ENCODE measurements at places on chromosomes 7 and 10. TPM values are rescaled to one million over a fixed set of nuclear protein-coding genes. Genes with fewer than 3 reads are reported as not detected.

DNA sequence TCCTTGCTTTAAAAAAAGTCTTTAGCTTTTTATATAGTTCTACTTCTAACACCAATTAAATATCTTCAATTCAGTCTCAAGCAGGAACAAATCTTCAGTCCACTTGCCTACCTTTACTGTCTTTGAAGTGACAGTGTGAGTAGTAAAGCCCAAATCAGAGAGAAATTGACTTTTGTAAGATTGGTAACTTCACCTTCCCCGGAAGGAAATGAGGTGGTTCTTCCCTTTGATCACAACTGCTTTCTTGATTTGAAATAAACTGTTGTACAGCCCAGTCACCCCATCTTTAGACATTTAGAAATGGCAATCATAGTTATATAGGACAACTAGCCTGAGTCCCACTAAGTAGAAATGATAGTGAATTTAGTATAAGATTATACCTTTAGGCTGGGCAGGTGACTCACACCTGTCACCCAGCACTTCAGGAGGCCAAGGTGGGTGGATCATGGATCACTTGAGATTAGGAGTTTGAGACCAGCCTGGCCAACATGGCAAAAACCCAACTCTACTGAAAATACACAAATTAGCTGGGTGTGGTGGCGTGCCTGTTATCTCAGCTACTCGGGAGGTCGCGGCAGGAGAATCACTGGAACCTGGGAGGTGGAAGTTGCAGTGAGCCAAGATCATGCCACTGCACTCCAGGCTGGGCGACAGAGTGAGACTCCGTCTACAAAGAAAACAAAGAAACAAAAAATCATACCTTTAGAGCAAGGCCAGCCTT, 4.7 kb downstream of the FAS start:
- DNase-seq: no peak

DNA sequence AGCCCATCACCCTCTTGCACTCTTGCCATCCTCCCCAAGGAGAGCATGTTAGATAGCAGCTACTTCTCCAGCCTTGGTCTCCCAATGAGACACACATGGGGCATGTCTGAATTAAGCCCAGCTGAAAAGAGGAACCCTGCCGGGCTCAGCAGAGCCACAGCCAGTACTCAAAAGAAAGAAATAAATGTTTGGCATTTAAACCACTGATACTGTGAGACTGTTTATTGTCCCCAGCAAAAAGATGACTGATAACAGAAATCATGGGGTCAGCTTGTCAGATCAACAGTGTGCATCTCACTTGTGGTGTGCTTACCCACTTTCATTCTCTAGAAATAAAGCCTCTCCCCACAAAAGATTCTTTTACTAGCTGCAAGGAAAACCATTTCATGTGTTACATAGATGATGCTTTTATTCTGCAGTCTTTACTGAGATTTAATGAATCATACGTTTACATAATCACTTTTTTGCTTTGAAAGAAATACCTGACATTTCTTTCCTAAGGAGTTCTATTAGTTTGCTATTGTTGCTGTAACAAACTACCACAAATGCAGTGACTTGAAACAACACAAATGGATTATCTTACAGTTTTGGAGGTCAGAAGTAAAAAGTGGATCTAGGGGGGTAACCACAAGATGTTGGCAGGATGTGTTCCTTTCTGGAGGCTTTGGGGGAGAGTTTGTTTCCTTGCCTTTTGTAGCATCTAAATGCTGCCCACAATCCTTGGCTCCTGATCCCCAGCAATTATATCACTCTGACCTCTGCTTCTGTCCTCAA, 20.9 kb downstream of the ANKRD7 start:
- no peak for DNase-seq

The SFTPD gene
- total RNA-seq: 0.62 TPM

DNA sequence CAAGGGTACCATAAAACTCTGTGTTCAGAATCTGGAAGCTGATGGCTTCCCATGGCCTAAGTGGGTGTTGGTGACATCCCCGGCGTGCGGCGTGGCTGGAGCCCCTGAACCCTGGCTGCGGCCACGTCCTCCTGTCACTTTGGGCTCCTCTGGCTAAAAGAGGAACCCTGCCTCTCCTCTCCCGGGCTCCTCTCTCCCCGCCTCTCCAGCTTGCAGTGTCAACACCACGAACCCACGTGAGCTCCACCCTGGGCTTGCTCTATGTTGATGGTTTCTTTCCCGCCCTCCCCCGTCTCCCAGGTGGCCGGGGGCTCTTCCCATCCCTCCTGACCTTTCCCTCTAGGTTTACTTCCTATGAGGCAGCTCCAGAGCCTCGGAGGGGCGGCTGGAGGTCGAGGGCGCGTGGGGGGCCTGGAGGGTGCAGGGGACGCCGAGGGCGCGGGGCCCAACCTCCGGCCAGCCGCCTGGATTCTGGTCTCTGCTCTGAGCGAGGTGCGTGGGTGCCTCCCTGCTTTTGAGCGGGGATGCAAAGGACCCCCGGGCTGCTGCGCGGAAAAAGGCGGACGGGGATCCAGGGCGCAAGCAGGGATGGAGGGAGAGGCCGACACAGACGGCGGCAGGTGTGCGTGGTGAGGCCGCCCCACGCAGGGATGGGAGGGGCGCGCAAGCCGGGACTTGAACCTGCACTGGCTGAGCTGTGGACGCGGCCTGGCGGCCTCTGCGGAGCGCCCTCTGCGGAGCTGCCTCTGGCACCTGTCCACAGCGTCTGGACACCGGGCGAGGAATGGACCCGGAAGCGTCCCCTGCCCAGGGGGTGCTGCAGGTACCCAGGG, 115.5 kb upstream of the DIP2C start:
- DNase-seq: no peak

The SERPINE1 gene
- 0.78 TPM for total RNA-seq

The NPTX2 gene
- total RNA-seq: 5.8 TPM

DNA sequence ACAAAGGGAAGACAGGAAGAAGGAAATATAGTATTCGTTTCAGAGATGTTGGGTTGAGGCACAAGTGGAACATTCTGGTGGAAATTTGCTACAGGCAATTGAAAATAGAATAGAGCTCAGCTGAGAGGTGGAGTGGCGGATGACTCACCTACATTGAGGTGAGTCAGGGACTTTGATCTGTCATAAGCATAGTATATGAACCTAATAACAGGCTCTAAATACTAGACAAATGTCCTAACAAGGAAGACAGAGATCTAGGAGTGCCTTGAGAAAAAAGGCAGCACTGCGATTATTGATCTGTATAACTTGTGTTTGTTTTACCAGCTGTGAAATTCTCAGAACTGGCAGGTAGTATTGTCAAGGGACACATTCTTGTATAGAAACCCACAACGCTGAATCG, 907 bp upstream of the IFRD1 start:
- no peak for DNase-seq

The UBE2H gene
- total RNA-seq: 85.2 TPM

DNA sequence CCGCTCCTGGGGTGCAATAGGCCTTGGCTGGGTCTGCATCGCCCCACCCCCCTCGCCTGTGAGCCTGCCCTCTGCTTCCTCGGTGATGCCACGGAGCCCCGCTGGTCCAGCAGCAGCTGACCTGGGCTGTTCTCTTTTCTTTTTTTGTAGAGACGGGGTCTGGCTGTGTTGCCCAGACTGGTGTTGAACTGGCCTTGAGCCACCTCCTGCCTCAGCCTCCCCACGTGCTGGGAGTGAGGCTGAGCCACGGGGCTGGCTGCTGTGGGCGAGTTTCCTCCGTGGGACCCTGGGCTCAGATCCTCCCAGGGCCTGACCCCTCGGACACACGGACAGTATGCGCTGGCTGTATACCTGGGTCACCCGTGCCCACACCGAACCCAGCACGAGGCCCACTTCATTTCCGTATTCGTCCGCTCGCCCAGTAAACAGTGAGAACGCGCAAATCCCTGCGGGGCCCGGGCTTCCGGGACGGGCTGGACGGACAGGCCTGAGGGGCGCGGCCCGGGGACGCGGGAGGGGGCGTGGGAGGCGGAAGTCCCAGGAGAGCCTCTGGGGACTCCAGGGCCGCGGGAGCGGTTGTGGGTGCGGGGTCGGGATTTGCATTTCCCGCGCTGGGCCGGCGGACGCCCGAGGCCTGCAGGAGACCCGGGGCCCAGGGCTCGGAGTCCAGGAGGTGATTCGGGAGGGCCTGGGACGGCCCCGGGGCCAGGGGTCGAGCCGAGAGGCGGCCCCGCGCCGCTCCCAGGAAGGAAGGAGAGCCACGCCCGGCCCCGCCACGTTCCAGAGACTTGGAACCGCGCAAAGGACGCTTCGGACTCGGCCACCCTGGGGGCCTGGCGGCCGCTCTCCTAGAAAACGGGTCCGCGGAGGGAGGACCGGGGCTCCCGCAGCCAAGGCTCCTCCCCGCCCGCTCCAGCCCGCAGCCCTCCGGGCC, 57.7 kb upstream of the DNAJB6 start:
- no peak for DNase-seq

DNA sequence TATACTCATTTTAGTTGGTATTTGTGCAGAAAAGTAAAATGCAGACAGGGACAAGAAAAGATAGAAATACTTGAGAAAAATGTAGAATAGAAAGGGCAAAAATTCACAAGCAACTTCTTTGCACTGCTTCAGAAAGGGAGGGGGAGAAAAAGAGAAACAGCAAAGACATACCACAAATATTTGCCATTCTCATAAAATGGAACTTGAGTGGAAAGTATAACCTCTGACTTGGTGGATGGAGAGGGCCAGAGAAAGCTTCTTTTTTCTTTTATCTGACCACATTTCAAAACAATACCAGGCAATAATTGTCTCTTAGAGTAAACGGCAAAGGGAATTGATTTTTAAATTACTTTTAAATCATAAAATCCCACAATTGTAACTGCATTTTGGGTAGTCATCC, 35.8 kb upstream of the TRUB1 start:
- no peak for DNase-seq

DNA sequence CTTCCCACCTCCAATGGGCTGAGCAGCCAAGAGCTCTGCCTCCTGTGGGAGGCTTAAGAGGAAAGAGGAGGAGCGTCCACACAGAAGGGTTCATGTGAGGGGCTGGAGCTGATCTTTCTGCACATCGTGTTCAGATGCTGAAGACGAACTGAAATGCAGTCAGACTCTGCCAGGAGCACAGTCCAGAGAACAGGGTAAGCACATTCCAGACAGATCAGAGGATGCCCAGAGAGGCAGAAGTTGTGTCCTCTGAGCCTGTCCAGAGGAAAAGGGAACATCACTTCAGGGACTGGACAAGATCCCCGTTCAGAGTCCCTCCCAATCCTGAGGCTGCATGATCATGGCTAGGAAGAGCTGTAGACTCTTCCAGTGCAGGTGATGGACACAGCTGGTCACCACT, 72.9 kb downstream of the ITIH5 start:
- no peak for DNase-seq

Measured in occipital lobe (tissue), 3 donors.